Activated naive CD4-positive, alpha-beta T cell treated with anti-CD3 and anti-CD28 coated beads, Interleukin-2, amount 50 U/mL, for 72 hours (primary cell): ENCODE measurements at places on chromosomes 16 and 17.
A peak's percentile ranks its signal among the peaks of the same experiment; 100 is the strongest.

DNA sequence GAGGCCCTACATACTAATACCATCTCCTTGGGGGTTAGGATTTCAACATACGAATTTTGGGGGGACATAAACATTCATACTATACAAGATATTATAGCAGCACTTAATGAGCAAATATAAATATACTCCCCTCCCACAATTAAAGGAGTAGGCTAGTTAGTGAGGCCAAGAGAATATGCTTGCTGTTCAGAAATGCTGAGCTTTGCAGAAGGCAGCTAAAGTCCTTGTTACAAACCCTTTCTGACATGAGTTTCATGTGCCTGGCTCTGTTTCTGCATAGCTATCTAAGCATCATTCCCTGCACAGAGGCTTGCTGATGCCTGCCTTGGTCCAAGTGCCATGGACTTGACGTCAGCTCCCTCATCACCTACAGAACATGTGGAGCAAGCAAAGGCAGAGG lies 73.5 kb downstream of the GP2 start:
- no peak for DNase-seq

DNA sequence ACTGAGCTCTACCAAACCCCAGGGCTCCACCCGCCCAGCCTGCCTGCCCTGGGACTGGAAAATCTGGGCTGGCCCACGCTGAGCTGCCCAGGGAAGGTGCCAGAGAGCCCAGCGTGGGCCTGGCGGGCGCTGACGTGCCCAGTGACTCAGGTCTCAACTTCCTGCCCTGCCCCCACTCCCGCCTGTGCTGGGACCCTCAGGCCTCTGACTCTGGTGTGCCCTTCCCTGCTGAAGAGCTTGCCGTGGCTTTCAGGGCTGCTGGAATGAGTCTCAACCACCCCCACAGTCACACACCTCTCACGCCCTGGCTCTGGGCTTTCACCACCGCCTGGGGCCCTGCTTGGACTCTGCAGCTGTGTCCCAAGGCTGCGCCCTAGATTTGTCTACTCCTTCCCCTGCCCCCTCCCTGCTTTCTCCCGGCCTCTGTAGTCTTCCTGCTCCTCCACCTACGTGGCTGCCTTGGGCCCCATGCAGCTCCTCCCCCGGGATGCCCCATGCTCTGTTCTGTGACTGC lies 10.4 kb downstream of the LLGL1 start:
- DNase-seq, result no peak

DNA sequence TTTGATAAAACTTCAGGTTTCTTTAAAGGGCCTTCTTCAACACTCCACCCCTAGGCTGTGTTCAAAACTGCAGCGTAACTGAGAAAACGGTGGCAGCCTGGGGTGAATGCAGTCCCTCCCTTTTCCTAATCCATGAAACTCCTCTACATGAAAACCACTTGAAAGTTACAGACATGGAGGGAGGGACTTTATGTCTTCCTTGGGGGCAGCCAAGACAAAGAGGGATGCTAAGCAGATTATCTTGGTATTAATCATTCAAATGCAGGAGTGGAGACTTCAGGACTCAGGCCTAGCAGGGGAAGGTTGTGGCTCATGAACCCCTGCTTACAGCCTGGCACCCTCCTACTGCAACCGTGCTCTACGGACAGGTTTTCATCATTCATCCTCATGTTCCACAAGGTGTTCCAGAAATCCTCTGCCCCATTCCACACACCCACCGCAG lies 46.8 kb downstream of the RNF112 start:
- no peak for DNase-seq

DNA sequence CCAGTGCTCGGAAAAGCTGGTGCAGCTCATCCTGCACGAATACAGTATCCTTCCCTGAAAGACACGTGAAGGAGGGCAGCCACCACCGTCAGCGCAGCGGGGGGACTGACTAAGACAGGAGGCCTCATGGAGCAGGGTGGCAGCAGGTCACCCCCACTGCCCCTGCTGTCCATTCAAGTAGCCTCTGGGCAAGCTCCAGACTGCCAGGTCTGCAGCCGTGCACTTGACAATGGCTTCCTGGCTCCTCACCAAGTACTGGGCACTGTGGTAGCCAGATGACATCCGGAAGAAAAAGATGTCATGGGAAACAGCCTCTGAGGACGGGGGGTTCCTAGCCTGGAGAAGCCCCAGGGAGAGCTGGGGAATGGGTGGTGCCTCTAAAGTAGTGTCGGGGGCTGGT lies 7.9 kb upstream of the MYO15A start:
- DNase-seq, result no peak

DNA sequence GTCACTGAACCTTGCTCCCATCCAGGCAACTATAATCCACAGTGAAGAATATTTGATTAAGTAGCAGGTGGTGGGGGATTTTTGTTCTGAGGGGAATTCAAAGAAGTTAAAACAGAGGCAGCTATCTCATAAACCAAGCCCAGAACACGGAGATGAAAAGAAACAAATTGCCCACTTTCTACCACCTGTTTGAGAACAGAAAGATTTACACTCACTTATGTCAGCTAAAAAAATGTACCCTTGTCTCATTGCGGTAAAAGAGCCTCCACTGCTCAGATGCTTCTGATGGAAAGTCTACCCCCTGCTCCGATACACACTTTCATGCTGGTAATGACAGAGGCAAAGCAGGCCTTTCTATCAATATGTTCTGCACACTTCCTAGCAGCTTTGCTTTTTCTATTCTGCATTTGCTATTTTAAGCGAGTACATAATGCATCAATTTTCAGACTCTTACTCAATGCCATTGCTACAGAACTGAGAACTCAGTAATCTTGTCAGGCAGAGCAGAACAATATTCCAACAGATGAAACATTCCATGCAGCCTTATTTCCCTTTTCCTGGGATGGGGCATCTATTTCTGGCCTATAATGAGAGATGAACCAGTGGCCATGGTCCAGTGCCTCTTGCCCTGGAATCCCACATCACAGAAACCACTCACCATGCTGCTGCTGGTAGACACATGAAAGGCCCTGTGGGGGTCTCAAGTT lies 29.0 kb downstream of the CDK5R1 start:
- DNase-seq, result no peak

DNA sequence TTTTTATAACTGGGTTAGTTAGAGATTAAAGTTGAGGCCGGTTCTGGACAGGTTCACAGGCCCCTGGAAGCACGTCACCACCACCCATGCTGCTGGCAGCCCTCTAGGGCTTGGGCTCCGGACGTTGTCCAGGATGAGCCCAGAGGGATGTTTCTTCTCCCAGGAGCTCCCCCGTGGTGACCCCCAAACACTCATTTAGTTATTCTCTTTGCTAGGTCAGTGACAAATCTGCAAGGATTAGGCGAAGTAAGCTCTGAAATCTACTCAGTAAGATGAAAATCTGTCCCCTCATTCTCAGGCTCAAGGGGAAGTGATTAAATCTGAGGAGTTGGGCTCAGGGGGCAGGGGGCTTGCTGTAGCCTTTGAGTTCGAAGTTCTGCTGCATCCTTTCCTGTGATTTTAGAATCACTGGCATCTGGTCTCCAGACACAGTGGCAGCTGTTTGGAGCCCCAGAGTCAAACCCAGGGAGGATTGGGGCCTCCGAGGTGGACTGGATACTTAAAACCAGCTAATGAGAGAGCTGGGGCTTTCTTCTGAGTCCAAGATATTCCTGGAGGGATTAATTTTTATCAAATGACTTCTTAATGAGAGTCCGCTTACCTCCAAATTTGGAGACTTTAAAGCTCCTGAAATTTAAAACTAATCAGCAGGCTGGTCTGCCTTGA lies 49.2 kb upstream of the HS3ST2 start:
- DNase-seq, result no peak

DNA sequence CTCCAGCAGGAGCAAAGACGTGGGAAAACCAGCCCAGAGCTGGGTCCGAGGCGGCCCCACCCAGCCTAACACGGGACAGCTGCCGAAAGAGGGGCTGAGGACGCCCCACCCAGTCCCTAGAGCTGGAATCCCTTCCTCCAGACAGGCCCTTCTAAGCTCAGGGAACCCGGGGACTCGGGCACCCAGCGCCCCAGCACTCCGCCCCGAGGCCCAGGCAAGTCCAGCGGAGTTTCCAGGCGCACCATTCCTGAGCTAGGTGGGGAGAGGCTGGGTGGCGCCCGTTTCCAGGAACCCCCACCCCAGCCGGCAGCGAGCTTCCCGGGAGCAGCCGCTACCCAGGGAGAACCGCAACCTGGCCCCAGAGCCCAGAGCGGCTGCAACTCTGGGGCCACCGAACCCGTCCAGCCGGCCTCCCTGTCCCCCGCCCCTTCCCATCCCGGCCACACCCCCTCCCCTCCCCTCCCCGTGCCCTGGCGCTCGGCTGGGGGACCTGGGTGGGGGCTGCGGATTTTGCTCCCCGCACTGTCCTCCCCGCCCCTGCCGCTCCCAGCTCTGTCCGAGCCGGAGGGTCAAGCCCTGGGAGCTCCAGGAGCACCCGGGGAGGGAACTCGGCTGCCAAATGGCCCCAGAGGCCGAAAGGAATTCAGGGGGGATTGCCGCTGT lies 536 bp downstream of the TMC6 start:
- DNase-seq, result no peak

- DNase-seq, result no peak
These were observed 140.0 kb downstream of the CHD9NB start for GRCh38 chr16:52912565-52913173.

- no peak for DNase-seq
These were observed 470.9 kb upstream of the SOX9 start for GRCh38 chr17:71649941-71650350.

GRCh38 chr17:30372755-30373154 lies 6.0 kb upstream of the CPD start:
- DNase-seq, result no peak

DNA sequence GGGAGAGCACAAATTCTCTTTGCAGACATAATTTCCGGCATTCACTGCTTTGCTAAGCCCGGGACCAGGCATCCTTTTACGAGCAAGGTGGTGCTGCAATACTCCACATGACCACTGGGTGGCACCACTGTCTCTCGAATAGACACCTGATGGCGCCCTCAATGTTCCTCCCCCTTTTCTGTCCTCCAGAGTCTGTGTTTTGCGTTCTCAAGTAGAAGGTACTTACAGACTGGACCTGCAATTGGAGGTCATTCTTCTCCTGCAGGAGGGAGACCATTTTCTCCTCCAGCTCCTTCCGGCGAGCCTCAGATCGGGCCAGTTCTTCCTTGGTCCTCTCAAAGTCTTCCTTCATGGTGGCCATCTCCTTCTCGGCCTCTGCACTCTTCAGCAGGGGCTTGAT lies 45.2 kb downstream of the MYH13 start:
- peak; percentile 60 for DNase-seq

DNA sequence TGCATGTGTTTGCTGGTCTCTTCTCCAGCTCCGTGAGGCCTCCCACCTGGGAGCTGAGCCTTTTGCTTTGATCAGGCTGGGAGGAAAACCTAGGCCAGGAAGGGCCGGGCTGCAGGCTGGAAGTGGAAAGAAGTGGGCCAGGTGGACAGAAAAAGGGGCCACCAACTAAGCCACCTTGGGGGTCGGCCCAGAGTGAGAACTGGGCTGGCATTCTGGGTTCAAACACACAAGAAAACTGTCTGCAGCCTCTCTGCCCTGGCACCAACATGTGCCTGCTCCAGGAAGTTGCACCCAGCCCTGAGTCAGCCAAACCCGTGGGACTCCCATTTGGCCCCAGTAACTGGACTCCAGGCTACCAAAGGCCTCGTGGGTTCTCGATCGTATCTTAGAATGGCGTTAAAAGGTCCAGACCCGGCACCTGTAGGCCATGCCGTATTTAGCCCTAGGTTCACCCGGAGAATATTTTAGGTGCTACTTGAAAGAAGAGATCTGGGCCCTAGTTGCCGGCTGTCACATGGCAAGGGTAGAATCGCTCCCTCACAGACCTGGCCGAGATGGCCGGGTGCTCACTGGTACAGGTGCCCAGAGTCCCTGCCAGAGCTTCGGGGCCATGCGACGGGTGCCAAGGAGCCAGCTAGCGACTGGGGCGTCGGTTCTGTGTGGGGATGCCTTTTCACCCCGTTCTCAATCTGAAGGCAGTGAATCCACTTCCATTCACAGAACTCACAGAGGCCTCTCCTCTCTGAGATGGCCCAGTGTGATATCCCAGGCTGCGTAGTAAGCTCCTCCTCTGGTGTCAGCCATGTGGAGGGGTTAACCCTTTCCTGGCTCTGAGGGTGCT lies 236.6 kb downstream of the MRTFB start:
- DNase-seq, result no peak

DNA sequence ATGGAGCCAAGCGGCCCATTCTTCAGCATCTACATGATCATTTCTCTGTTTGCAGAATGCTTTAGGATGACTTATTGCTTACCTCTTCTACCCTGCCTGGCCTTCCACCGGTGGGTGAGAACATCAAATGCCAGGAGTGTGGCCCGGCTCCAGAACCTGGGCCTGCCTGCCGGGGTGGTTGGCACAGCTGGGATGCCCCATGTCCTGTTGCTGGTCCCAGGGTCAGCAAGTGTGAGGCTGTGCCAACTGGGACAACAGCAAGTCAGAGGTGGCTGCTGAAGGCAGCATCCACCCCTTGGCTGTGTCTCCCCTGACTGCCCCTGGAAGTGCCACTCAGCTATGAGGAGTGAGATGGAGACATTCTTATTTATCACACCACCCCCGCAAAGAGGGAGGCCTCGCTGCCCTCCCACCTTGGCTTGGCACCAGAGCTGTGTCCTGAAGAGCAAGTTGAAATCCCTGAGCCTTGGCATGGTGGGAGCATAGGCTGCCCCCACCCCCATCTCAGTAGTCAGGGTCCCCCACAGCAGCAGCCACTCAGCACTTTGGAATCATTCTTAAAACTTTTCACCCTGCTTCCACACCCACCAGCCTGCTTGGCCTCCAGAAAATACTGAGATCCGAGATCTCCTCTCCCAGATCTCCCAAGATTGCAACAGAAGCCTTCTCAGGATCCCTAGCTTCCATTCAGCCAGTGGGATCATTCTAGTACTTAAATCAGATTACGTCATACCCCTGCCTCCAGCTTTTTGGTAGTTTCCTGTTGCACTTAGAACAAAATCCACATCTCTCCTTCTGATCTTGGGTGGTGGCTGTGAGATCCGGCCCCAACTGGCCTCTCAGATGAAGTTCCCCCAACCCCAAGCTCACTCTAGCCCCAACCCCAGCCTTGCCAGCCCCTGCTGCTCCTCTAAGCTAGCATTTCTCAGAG lies 127.5 kb downstream of the SOCS1 start:
- no peak for DNase-seq
